Stimulated activated CD4-positive, alpha-beta T cell treated with anti-CD3 and anti-CD28 coated beads, Interleukin-2, amount 100 ng/mL, for 24 hours (primary cell): ENCODE measurements at places on chromosomes 2 and 18.

GRCh38 chr2:25098670-25099486 is 57.0 kb downstream of the EFR3B start:
- DNase-seq: no peak

DNA sequence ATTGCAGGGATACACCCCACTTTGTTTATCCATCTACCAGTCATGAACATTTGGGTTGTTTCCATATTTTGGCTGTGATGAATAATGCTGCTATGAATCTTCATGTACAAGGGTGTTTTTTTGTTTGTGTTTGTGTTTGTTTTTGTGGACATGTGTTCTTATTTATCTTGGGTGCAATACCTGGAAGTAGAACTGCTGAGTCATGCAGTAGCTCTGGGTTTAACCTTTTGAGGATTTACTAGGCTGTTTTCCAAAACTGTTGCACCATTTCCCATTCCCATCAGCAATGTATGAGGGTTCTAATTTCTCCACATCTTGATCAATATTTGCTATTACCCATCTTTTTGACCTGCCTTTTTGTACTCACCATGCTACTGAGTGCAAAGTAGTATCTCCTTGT is 140.0 kb upstream of the CYP1B1 start:
- no peak for DNase-seq

DNA sequence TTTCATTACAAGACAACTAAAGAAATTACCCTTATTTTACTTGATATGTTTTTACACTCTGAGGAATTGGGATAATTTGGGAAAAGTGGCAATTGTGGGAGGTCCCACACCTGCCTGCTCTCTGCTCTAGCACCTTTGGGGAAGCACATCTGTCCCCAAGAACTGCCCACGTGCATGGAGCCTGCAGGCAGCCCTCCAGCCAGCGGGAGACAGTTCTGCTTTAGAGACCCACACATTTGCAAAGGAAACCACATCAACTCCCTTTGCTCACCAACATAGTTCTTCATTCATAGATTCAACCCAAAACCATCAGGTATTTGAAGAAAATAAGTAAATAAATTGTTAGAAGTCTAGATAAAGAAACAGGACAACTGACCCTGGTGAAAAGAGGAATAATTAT is 239.9 kb upstream of the ID2 start:
- no peak for DNase-seq

GRCh38 chr2:36530178-36530982 is 67.6 kb downstream of the FEZ2 start:
- no peak for DNase-seq

DNA sequence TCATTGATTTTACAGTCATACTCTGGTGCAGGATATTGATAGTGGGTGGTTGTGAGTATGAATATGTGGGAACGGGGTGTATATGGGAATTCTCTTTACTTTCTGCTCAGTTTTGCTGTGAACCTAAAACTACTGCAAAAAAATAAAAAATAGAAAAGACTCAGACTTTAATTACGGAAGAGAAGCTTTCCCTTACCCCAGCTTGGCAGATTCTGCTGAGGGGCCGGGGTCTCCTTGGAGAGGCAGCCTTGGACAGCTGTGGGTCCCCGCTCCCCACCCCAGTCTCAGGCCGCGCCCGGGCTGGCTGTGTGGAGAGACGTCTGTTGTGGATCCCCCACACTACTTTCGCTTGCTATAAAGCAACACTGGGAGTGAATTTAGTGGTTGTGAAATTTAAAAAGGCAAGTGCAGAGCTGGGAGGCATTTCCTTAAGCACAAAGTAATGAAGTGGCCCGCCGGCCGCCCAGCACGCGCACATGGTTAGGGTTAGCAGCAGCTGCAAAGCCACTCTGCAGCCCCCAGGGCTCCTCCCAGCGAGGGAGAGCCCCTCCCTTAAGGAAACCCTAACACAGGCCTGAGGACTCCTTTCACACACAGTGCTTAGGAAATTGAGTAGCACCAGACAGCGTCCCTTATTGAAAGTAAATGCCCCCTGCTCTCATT is 102.4 kb downstream of the DDX1 start:
- no peak for DNase-seq

GRCh38 chr2:185208261-185208660 is 530.3 kb upstream of the FSIP2 start:
- no peak for DNase-seq

GRCh38 chr2:165192729-165193128 is 11.1 kb downstream of the SCN3A start:
- no peak for DNase-seq
